Anterior cingulate cortex (tissue), 58 donors: ENCODE measurements at places on chromosomes 4 and X.

GRCh38 chrX:40169193-40170101 lies 71.7 kb upstream of the BCOR start:
- no peak for DNase-seq

GRCh38 chr4:54272051-54272450 lies 43.0 kb downstream of the PDGFRA start:
- no peak for DNase-seq

DNA sequence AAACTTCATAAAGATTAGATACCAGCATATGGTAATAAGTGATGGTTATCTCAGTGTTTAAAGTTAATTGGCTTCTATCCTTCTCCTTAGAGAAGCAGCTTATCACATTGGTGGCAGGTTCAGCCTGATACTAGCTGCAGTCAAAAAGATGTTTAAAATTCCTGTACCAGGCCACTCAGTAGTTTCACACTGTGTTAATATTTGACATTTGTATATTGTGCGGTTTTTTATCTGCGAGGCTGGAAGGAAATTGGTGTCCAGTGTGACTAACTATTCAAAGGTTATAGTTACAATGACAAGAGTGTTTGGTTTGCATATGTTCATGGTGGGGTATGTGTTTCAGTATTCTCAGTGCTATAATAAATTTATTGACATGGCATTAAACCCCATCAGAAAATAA lies 27.5 kb upstream of the TBC1D8B start:
- DNase-seq, result no peak

DNA sequence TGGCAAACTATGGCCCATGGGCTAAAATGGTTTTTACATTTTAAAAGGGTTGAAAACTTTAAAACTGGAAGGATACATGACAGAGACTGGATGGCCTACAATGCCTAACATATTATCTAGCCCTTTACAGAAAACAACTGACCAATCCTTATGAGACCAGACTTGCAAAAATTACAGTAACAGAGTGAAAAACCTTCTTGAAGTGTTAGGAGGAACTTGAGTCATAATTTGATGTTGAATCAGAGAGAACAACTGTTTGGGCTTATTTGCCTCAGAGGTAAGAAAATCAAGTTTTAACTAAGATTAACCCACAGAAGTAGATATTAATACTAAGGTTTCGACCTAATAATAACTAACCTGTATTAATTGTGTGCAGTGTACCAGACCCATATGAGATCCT lies 12.4 kb upstream of the NAP1L5 start:
- no peak for DNase-seq

- no peak for DNase-seq
Measured at GRCh38 chr4:21768349-21769310, 179.9 kb downstream of the KCNIP4 start.

DNA sequence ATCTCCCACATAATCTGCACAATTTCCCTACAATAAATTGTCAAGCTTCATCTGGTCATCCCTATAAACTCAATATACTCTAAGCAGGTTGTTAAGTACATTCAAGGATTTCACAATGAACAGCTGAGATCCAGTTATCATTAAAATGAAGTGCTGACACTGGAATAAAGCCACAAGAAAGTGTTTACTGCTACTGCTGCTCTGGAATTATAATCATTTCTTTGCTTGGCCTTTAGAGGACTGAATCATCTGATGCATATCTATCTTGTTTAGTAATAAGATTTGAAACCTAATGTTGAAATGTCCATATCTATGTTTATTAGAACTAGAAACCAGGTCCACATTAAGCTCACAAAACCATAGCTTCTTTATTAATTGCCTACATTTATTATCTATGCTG lies 338.6 kb upstream of the ZFP42 start:
- DNase-seq, result no peak

DNA sequence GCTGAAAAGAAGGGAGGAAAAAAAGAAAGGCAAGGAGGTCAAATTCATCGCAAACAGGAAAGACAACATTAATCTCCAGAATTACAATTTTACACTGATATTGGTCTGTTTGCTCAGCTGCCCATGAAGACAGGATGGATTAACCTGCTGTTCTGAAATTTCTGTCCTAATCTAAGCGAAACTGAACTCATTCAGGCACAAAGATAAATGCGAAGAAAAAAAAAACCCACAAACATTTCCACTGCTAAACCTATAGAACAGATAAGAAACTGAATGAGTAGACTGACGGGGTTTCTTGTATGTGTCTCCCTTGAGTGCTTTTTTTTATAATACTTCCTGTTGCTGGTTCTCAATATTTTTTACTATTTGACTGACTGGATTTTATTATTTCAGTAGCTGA lies 251.8 kb upstream of the FTHL17 start:
- no peak for DNase-seq

DNA sequence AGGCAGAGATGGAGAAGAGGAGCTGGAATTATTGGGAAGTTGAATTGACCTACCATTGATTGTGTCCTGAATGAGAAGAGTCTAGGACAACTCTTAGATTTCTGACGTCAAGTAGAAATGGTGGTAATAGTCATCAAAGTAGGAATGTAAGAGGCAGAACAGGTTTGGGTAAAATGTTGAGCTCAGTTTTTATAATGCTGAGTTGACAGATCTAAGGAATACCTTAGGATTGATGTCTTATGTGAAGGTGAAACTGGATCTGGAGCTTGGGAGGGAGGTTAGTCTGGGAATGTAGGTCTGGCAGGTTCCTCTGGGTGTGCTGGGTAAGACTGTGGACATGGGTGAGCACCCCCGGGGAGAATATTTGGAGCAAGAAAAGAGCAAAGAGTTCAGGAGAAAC lies 31.9 kb downstream of the JADE1 start:
- DNase-seq, result no peak

DNA sequence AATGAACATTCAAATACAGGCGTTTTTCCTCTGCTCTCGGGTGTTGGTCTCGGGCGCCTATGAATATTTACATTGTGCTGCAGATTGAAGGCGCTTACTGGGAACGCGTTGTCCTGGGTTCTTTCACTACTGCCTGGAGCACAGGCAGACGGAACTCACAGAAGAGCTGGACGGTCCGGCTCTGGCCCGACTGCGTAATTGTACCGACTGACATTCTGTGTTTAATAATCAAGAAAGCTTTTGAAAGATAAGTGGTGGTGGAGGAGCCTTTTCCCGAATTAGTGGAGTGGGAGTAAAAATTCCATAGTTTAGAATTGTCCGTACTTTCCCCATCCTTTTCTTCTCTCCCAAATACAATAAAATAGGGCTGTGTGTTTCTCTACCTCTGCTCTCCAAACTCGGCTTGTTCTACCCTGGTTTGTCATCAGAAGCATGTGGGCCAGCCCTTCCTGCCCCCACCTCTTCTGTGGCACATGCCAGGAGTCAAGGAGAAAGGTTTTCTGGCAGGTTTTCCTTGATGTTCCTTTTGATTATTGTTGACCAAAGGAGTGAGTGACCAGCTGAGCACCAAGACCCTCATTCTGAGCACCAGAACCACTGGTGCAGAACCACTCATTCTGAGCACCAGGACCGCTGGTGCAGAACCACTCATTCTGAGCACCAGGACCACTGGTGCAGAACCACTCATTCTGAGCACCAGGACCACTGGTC lies 2.3 kb downstream of the FHDC1 start:
- no peak for DNase-seq

DNA sequence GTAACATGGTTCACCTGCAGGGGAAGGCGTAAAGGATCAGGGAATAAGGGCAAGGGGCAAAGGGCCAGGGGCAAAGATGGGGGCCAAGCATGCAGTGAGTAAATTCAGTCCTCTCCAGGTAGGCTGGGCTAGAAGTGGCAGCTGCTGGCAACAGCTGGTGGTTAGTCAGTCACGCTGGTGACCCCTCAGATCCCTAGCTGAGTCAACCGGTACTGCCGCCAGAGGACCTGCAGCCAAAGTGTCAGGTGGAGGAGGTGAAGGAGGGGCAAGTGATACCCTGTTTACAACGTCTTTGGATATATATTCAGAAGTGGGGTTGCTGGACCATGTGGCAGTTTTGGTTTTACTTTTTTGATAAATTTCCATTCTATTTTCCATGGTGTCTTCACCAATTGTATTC lies 24.6 kb upstream of the NAP1L2 start:
- DNase-seq, result no peak

GRCh38 chrX:101417981-101418841 lies 10.2 kb downstream of the HNRNPH2 start:
- DNase-seq, result peak; percentile 12

DNA sequence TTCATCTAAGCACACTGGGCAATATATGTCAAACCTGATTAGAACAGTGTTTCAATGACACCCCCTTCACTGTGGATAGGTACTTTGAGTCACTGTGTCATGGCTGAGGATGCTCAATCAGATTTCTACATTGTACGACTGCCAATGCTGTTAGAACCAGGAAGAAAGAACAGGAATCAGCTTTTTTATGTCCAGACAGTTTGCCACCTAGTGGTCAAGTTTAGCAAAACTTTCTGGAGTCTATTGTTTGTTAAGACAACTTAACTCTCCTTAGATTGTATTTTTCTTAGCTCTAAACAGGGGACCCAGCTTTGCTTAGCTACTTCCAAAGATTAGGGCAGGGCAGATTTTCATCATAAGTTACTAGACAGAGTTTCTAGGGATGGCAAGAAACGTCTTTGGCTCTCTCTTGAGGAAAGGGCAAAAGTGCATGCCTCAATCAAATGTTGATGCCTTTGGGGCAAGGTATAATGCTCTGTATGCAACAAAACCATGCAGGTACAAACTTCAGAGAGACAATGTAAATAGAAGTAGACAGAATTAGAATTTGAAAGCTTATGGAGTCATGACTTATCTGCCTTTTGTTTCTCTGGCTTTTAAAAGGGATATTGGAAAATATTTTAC lies 40.5 kb upstream of the BMP3 start:
- no peak for DNase-seq

- DNase-seq, result no peak
Measured at GRCh38 chr4:4437798-4438470, 51.0 kb downstream of the NSG1 start.

GRCh38 chr4:37687681-37688080 lies 1.5 kb upstream of the RELL1 start:
- DNase-seq, result no peak

- DNase-seq, result peak; percentile 3
Measured at GRCh38 chrX:119654112-119654531, 38.8 kb downstream of the SEPTIN6 start.

GRCh38 chr4:166252487-166253402 lies 379.7 kb downstream of the TLL1 start:
- DNase-seq, result no peak

- DNase-seq, result no peak
Measured at GRCh38 chr4:110289601-110290100, 91.2 kb upstream of the ELOVL6 start.

DNA sequence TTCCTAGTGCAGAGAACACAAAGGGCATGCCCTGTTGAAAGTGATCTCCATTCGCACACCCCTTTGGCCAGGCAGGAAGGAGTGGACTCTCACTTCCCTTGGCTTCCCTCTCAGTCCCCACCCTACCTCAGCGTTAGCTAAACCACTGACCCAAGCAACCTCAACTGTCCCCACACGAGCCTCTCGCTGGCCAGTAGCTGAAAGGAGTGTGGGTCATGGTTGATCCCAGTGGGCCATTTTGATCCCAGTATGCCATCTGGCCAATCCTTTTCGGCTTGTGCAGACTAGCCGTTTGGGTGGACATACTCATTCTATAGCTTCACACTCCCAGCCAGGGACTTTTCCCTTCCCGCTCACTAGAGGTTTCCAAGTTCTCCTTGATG lies 24.4 kb upstream of the BCORL1 start:
- no peak for DNase-seq

GRCh38 chr4:125838924-125839323 lies 524.2 kb downstream of the FAT4 start:
- DNase-seq, result no peak

- DNase-seq, result no peak
Measured at GRCh38 chrX:39667191-39667590, 430.6 kb downstream of the BCOR start.

DNA sequence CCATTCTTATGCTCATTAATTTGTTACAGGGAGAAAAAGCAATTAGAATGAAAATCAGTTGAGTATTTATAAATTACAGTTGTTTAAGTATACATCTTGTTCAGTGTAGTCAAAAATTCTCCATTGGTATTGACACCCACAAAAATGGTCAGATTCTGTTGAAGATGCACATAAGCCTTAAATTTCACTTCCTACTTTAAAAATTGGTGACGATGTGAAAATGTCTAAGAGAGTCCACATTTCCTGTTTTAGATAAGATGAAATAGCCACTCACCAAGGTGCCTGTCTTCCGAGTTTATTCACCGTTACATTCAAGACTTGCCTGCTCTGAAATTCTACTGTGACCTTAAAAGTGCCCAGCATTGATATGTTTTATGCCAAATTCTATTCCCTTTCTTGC lies 93.6 kb downstream of the GPR143 start:
- DNase-seq, result no peak

DNA sequence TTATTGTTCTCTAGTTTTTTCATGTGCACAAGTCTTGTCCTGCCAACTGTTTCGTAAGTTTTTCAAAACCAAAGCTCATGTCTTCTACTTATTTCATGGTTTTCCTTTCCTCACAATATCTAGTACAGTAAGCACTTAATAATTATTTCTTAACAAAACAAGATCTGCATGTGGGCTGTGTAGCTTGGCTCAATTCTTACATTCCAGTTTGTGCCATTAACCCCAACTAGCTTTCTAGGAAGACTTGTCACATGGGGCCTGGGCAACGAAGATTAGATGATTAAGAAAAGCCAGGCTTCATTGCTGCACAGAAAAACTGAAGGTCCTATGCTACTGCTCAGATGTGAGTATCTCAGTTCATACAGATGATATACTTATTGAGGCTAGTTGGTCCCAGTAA lies 155.3 kb upstream of the TEX13A start:
- DNase-seq, result no peak

DNA sequence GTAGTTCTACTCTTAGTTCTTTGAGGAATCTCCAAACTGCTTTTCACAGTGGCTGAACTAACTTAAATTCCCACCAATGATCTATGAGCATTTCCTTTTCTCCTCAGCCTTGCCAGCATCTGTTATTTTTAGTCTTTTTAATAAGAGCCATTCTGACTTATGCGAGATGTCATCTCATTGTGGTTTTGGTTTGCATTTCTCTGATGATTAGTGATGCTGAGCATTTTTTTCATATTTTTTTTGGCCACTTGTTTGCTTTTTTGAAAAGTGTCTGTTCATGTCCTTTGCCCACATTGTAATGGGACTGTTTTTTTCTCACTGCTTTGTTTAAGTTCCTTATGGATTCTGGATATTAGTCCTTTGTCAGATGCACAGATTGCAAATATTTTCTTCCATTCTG lies 21.5 kb upstream of the PHKA1 start:
- no peak for DNase-seq

GRCh38 chr4:123248085-123248659 lies 148.4 kb upstream of the SPRY1 start:
- no peak for DNase-seq

DNA sequence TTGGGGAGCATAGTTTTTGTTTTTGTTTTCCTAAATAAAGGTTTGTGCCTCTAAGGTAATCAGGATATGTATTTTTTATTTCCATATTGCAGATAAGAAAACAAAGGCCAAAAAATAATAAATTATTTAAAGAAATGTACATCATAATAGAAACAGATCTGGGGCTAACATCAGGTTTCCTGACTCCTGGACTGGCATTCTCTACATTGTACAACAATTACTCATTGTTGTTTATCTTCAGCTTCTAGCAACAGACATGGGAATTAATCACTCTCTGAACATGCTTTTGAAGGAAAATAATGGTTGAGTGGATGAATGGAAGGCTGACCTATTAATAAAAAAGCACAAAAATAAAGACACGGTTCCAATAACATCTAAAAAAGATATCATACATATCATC lies 146.2 kb downstream of the KCNIP4 start:
- no peak for DNase-seq
